Activated CD8-positive, alpha-beta memory T cell treated with anti-CD3 and anti-CD28 coated beads, Interleukin-2, amount 10 ng/mL, durations not matched to agents 7 days and 5 days (primary cell): ENCODE measurements at places on chromosomes 4 and X. TPM values are rescaled to one million over a fixed set of nuclear protein-coding genes. Genes with fewer than 3 reads are reported as not detected.

- no peak overlapping the region for H3K4me3 ChIP-seq
- no peak for DNase-seq
- H3K27me3 ChIP-seq, result peaks cover 6% of the 10 kb centered on the region
Measured at GRCh38 chrX:46957297-46957696, 45.1 kb downstream of the JADE3 start.

DNA sequence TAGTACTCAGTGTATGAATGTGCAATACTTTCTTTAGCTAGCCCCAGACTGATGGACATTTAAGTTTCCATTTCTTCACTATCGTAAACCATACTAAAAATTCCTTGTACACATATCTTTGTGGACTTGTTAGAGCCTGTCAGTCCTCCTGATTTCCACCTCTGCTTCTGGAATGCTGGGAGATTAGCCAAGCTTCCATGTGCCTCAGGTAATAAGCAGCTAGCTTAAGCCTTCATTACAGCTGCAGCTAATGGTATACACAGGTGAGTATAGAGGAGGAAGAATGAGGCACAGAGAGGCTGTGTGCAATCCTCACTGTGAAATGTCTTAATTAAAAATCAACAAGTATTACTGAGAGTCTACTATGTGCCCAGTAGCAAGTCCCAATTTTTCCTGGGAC, 9.8 kb downstream of the SMIM9 start:
- H3K27me3 ChIP-seq, result peaks cover 7% of the 10 kb centered on the region
- peaks cover 21% of the 10 kb centered on the region for H3K4me1 ChIP-seq
- H3K4me3 ChIP-seq, result no peak overlapping the region
- no peaks in the 10 kb centered on the region for H3K36me3 ChIP-seq

GRCh38 chr4:15832523-15833451, 54.7 kb downstream of the CD38 start:
- H3K4me1 ChIP-seq, result peaks cover 15% of the 10 kb centered on the region
- peak overlapping the region; percentile 20 for H3K27ac ChIP-seq
- no peaks in the 10 kb centered on the region for H3K27me3 ChIP-seq
- peaks cover 88% of the 10 kb centered on the region for H3K36me3 ChIP-seq

DNA sequence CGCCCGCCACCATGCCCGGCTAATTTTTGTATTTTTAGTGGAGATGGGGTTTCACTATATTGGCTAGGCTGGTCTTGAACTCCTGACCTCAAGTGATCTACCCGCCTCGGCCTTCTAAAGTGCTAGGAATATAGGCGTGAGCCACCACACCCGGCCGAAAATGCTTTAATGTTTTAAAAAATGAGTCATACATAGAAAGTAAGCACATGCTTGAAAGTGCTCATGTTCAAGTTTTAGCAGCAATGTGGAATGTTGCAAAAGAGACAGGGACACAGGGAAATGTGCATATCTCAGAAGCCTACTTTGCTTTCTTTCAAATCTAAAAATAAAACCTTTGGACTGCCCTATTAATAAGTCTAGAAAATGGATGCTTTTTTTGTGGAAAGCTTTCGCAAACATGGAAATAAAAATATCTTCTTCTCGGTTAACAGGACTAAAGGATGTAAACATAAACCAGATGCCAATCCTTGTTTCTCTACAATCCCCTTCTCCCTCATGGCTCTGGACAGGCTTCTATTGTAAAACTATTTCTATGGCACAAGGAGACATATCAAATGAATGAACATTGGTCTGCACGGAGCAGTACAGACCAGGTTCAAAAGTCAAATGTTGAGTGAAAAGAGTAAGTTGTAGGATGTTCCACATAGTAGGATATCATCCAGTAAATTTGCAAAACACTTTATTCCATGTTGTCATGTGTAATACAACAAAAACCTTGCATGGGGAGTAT, 15.0 kb downstream of the MECP2 start:
- peaks cover 32% of the 10 kb centered on the region for H3K4me1 ChIP-seq
- no peak for DNase-seq
- H3K36me3 ChIP-seq, result peaks cover 26% of the 10 kb centered on the region
- no peak overlapping the region for H3K4me3 ChIP-seq
- no peaks in the 10 kb centered on the region for H3K27me3 ChIP-seq

ZNF157 gene
- 0.19 TPM for total RNA-seq
